Stimulated activated CD8-positive, alpha-beta memory T cell treated with anti-CD3 and anti-CD28 coated beads, Interleukin-2, amount 100 ng/mL, for 1 hour (primary cell): ENCODE measurements at places on chromosomes 16 and 17.

- peak; percentile 20 for DNase-seq
Observed at GRCh38 chr17:58577696-58578095, 63.3 kb upstream of the MTMR4 start.

DNA sequence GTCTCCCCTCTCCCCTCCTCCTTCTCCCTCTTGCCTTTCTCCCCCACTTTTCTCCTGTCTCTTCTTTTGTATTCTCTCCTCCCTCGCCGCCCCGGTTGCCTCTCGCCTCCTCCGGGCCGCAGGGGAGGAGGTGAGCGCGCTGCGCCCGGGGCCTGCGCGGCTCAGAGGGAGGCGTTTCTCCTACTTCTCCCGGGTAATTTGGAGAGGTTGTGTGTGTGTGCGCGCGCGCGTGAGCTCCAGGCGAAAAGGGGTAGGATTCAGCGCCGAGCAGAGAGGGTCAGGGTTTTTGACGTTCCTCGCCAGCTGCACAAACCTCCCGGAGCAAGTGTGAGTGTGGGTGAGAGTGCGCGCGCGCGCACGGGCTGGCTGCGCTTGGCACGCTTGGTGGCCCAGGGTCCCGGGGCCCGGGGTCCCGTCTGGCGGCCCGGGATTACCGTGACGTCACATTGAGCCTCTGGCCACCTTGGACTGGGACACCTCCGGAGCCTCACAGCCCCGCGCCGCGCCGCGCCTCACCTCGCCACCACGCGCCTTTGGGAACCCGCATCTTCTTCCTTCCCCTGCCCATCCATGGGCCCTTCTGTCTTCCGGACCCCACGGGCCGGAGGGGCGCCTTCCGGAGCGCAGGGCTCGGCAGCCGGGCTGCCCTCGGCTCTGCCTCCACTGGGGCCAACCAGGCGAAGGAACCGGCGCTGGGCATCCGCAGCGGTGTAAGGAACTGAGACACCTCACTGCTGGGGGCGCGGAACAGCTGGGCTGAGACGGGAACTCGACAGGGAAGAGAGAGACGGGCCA is 479 bp downstream of the IRX6 start:
- DNase-seq, result no peak

DNA sequence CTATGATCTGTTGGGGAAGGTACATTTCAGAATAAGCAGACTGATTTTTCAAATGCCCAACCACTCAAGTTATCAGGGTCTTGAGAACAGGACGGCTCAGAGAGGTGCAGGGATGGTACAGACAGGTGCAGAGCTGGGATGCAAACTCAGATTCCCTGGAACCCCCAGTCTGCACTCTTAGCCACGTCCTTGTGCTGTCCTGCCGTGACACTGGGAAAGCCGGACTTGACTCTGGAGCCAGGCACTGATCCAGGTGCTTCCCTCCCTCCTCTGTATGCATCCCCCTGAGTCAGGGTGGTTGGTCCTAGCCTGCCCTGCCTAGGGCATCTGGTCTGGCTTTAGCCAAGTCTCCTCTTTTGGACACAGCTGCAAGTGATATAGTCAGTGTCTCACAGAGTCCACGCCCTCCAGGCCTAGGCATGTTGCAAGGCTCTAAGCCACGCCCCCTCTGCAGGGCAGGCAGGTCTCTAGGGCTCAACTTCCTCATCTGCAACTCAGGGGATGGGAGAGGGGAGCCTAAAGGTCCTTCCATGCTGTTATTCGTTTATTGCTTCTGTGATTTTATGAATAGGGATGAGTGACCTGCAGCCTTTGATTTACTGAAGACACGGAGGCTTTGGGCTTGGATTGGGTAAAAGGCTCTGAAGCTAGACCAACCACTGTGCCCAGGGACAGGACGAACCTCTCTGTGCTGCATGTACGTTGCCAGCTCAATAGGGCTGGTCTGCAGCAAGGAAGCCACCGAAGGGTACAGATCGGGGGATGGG is 97.3 kb downstream of the SDK2 start:
- DNase-seq, result no peak

GRCh38 chr17:12947047-12947446 is 70.8 kb downstream of the ELAC2 start:
- DNase-seq, result no peak

GRCh38 chr16:22348291-22348690 is 26.1 kb downstream of the CDR2 start:
- DNase-seq, result no peak

- no peak for DNase-seq
Observed at GRCh38 chr17:4492721-4493561, 5.7 kb upstream of the SPNS2 start.

DNA sequence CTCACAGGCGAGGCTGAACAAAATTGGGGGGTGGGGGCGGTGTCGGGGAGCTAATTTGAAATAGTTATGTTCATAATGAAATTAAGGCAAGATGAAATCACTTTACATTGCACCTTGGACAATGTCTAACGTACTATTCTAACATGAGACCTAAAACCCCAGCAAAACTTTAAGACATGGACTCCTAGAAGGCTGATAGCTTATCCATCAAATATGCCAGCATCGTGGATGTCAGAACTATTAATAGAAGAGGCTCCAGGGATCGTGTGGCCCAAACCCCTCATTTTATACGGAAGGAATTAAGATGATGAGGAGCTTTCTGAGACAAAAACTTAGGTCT is 279.6 kb downstream of the SOX9 start:
- DNase-seq, result no peak
